Activated T-helper 17 cell treated with anti-CD3 and anti-CD28 coated beads, Interleukin-2, amount 50 U/mL, for 72 hours (primary cell): ENCODE measurements at places on chromosomes 4 and X. TPM values are rescaled to one million over a fixed set of nuclear protein-coding genes. Genes with fewer than 3 reads are reported as not detected.

The ZDHHC9 gene
- 19.8 TPM for total RNA-seq

The LINC00632 gene
- 4.7 TPM for total RNA-seq

The SSX2B gene
- total RNA-seq, result not detected

The PNMA6A gene
- total RNA-seq, result 0.37 TPM

The PPEF2 gene
- total RNA-seq, result 0.24 TPM

The UPF3B gene
- total RNA-seq, result 19.3 TPM

The FAM9C gene
- total RNA-seq, result not detected

The ERCC6L gene
- total RNA-seq, result 16.1 TPM

The SLC9B1 gene
- 2.6 TPM for total RNA-seq

The FGD1 gene
- 0.24 TPM for total RNA-seq

The IL2 gene
- 1.6 TPM for total RNA-seq

The ETDB gene
- total RNA-seq, result not detected

The PNMA6E gene
- not detected for total RNA-seq

The MAOB gene
- total RNA-seq, result not detected

The AMER1 gene
- total RNA-seq, result 3.0 TPM

The DCAF4L1 gene
- total RNA-seq, result 0.32 TPM

The NPY2R gene
- total RNA-seq, result not detected

The ADH1C gene
- not detected for total RNA-seq

The BBS12 gene
- 1.6 TPM for total RNA-seq

The TMEM165 gene
- total RNA-seq, result 81.9 TPM

The FHDC1 gene
- total RNA-seq, result 0.32 TPM

The UGT2A1 gene
- not detected for total RNA-seq

The PDE6B gene
- total RNA-seq, result 5.8 TPM

The HSD17B13 gene
- total RNA-seq, result 0.11 TPM

The CPEB2 gene
- total RNA-seq, result 8.1 TPM

The FGG gene
- not detected for total RNA-seq

The ADGRG2 gene
- not detected for total RNA-seq

The RAB41 gene
- not detected for total RNA-seq

The CLDN34 gene
- total RNA-seq, result not detected

The S100G gene
- total RNA-seq, result not detected

The RAI2 gene
- 0.29 TPM for total RNA-seq

The HHIP gene
- total RNA-seq, result not detected

The LUZP4 gene
- total RNA-seq, result not detected

The XAGE1A gene
- not detected for total RNA-seq

The STAP1 gene
- 2.6 TPM for total RNA-seq

The UGT2B15 gene
- total RNA-seq, result not detected

The PRICKLE3 gene
- 45.3 TPM for total RNA-seq

The CT45A5 gene
- total RNA-seq, result not detected

The XAGE1B gene
- total RNA-seq, result not detected

The NDNF gene
- 0.13 TPM for total RNA-seq
